ENCODE measurements at places on chromosomes 11 and 22.

DNA sequence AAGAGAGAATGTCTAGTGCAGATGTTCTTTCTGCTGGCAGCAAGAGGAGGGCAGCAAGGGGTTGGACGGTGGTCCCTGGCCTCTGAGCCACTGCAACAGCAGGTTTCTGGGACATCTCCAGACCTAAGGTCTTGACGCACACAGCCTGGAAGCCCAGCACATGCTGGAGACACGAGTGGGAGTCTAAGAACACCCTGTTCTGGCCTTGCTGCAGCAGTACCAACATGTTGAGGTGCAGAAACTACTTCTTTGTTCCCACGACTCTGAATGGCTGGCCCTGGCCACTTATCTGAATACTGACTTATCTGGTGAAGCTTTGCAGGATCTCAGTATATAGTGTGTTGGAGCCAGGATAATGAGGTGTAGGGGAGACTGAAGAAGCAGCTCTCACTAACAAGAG is 6.8 kb downstream of the MICAL2 start:
- DNase-seq: no peak

DNA sequence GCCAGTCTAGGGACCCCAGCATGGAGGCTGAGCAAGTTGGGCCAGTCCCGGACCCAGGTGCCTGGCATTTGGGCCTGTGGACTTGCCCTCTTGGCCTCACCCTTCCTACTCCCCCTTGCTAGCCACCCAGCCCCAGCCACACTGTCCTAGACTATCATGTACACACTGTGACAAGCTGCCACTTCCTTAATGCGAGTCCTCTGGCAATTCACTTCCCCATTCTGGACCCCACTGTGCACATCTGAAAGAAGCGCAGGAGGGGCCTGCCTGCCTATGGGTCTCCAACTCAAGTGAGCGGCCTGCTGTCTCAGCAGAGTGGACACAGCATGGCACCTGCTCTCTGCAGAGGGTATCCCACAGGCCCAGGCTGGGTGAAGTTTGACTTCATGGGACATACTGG is 68.5 kb upstream of the LMO1 start:
- no peak for DNase-seq

GRCh38 chr11:48066881-48067800 is 86.8 kb downstream of the PTPRJ start:
- no peak for DNase-seq

GRCh38 chr11:76551400-76551799 is 106.6 kb downstream of the EMSY start:
- DNase-seq: no peak

DNA sequence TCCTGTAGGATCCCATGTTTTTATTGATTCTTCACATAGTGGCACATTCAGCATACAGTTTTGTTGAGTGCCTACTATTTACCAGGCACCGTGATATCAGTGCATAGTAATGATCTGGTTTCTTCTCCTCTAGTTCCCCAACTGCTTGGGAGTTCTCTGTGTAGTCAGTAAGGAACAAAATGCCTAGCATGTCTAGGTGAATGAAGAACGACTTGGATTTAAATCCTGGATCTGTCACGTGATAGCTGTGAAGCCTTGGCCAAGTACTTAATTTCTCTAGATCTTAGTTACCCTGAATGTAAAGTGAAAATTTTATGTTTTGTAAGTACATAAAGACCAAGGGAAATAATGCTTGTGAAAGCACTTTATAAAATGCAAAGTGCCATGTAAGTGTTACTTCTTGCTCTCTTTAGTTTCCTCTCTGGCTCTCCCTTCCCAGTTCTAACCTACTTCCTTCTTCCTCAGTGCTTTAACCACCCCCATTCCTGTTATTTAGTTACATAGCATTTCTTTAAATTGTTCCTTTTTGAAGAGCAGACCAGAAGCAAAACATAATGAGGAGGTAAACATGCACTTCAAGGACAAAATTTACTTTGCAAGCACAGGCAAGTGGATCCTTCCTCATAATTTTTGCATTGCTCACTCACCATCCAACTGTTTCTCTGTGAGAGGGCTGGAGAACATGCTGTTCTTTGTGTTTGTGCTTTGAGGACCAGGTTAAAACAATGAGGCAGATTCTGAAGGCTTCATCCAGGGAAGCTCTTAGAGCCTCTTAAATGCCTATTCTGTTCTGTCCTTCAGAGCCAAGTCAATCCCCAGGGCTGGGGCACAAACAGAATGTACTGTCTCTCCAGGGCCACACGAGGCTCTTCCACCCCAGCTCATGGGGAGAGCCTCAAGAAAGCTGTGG is 353.9 kb upstream of the TENM4 start:
- DNase-seq: no peak

DNA sequence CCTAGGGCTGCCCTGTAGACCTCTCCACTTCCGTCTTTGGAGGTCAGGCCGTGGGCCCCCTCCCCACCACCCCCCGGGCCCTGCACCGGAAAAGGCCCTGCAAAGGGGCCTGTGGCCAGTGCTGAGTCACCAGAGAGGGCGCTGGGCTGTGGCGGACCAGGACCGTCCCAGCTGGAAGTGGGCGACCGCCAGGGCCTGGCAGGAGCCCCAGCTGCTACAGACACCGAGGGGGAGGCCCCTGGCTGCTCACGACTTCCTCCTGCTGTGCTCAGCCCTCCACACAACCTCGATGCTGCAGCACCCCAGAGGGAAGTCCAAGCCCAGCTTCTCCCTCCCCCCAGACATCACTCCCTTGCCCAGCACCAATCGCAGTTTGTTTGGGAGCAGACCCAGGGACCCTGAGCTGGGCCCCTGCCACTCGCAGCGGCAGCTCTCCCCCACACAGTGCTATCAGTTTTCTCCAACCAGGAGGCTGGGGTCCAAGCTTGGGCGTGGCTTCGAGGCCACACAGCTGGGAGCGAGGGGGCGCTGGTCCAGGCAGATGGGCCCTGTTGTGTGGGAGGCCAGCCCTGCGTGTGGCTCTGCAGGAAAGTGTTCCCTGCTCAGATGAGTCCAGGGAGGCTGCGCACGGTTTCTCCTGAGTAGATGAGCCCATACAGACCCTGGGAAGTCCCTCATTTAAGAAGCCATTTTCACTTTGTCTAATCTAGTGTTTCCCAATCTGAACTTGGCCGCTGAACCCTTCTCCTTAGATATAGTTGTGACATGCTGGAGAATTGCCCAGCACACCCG is 5.6 kb upstream of the SH3BP1 start:
- peak; percentile 65 for DNase-seq

GRCh38 chr11:43631732-43632131 is 48.8 kb upstream of the HSD17B12 start:
- no peak for DNase-seq

- no peak for DNase-seq
Measured at GRCh38 chr22:50396751-50397370, 53.7 kb downstream of the PPP6R2 start.

DNA sequence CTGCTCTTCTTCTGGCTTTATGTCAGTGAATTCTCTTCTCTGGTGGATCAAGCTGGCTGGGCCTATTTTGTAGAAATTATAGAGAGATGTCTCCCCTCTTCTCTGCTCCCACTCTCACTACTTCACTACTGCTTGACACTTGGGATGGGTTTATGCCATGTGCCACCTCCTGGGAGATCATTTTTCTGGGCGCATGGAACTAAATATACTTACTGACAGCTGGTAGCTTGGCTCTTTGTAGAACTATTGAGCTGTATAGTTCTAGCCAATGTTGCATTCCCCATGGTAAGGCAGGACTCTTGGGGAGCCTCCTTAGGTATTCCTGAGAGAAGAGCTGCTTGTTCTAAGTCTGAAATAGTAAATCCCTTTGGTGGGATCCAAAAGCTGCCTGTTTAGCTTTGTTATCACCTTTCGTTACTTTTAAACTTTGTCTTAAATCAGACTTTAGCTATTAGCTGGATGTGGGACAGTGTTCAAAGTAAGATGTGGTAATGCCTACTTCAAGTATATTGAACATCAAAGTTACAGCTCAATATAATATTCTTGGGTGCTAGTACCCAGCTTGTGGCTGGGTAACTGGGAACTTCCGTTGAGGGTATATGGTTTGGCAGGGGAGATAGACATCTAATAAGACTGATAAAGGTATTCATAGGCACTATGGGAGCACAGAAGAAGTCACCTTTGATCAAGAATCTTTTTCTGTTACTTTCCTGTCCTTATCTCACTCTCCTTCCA is 87.5 kb upstream of the RRM1 start:
- no peak for DNase-seq

DNA sequence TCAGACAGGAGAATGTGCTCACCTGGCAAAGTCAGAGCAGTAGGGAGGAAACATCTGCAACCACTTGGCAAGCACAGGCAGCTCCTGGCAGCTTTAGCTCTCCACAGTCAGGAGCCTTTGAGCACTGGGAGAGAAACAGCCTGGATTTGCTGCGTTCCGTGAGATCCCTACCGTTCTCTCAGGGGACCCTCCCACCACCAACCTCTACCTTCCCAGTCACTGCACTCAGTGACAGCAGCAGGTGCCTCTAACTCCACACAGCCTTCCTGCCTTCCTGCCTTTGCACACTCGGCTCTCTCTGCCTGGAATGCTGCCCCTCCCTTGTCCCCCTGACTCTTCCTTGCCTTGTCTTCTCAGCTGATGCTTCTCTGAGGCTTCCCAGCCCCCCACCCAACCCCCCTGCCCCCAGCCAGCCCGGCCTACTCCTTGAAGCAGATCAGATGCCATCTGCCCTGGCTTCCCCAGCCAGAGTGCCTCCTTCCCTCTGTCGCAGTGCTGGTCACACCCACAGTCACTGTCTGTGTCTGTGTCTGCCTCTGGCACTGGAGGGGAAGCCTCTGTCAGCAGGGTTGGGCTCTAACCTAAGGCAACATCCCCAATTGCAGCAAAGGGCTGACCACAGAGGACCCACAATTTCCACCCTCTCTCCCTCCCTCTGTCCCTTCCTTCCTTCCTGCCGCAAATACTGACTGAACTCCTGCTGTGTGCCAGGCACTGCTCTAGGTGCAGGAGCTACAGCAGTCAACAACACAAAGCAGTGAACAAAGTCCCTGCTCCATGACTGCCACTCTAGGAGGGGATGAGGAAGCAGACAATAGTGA is 14.9 kb upstream of the TSKU start:
- DNase-seq: peak; percentile 80

GRCh38 chr11:45848654-45849081 is 1.4 kb downstream of the CRY2 start:
- DNase-seq: no peak

DNA sequence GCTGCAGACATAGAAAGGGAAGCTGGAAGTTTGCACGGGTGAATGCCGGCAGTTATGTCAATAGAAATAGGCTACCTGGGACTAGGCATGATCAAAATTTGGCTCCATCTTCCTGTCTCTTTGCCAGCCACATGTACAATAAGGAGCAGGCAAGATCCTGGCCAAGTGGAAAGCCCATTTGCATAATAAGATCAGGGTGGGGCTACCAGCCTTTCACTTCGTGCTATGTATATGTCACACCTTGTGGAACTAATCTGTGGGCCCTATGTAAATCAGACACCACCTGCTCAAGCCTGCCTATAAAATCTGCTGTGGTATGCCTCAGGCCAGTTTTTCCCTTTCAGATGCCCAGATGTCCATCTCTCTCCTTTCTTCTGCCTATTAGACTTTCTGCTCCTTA is 79.3 kb upstream of the DRD2 start:
- peak; percentile 12 for DNase-seq

GRCh38 chr22:50199251-50199721 is 1.5 kb upstream of the SELENOO start:
- no peak for DNase-seq

DNA sequence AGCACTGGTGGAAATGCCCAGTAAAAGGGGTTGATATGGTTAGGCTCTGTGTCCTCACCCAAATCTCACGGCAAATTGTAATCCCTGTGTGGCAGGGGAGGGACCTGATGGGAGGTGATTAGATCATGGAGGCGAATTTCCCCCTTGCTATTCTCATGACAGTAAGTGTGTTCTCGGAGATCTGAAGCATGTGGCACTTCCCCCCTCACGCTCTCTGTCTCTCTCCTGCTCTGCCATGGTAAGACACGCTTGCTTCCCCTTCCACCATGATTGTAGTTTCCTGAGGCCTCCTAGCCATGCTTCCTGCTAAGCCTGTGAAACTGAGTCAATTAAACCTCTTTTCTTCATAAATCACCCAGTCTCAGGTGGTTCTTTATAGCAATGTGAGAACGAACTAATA is 37.4 kb downstream of the PACSIN2 start:
- peak; percentile 65 for DNase-seq

- no peak for DNase-seq
Measured at GRCh38 chr22:30280505-30280904, 8.8 kb downstream of the CASTOR1 start.

DNA sequence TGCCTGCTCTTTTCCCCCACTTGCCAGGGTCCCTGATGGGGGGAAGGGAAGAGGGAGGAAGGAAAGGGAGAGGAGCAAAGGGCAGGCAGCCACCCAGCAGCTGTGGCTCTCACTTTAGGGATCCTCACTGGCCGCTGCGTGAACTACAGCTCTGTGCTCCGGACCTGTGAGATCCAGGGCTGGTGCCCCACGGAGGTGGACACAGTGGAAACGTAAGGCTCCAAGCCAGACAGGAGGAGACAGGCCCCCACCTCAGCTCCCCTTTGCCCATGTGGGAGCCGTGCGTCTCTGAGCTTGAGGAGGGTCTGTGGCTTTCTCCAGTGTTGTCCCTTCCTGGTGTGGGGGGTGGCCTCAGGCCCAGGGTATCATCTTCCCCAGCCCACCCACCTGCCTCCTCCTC is 9.9 kb downstream of the P2RX3 start:
- no peak for DNase-seq

GRCh38 chr11:122334546-122335339 is 218.7 kb upstream of the BLID start:
- DNase-seq: no peak

DNA sequence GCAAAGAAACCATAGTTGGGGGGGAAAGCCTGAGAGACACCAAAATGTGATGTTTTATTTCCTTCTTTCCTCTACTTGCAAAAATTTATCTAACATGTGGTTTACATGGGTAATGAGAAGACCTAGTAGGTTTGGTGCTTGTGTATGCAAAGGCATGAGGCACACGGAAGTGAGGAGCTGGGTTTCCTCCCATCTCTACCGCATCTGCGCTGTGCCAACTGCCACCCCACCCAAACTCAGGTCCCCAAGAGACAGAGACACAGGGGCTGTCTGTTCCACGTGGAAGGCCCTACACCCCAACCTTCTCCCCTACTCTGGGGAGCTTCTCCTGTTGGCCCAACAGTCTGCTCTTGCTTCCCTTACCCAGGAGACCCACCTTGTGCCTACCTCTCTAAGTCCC is 4.8 kb downstream of the RTL6 start:
- DNase-seq: no peak

DNA sequence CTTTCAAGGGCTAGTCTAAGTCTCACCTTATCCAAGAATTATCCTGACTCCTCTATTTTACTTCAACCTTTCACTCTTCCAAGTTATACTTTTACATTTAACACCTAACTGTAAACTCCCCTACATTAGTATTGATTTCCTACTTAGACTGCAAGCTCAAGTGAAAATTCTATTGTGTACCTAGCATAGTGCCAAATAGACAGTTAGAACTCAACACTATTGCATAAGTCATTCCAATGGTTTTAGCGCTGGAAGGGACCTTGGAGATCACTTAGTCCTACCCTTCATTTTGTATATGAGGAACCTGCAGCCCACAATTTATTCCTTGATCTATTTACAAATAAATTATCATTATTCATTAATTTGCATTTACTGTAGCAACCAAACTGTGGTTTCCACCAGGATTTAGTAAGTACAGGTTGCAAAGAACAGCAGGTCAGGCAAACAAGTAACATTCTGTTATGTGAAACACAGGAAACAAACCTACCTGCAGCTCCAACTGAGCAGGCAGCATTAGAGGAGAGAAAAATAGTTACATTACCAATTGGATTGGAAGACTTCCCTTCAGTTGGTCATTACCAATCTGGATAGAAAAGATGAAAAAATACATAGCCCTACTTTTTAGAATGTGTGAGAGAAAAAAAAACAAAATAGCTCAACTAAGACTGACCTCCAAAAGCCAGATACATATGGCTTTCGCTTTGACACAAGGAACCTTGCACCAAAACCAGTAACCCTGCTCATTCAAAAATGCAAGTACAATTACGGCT is 33.7 kb upstream of the NFRKB start:
- DNase-seq: no peak
